ENCODE measurements at places on chromosomes 2 and 18. TPM values are rescaled to one million over a fixed set of nuclear protein-coding genes. Genes with fewer than 3 reads are reported as not detected.

The MORN2 gene
- 63.6 TPM for polyA plus RNA-seq

The RTP5 gene
- polyA plus RNA-seq, result not detected

The ZNF892 gene
- polyA plus RNA-seq, result 3.9 TPM

DNA sequence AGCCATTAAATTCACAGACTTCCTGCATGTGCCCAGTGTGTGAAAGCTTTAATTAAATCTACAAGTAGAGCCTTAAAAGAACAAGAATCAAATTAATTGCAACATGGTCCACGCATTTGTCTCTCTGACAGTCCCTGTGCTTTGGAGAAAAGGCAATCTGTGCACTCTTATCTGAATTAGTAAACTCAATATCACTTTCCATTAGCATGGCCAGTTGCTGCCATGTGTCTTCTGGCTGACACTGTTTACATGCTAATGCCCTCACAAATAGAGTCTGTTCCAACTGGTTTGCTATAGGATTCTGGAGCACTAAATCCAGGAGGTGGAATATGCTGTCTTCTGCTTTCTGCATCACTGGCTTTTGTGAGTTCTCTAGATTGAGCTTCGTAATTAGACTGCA is 434.5 kb upstream of the RAB12 start:
- no peak for DNase-seq

DNA sequence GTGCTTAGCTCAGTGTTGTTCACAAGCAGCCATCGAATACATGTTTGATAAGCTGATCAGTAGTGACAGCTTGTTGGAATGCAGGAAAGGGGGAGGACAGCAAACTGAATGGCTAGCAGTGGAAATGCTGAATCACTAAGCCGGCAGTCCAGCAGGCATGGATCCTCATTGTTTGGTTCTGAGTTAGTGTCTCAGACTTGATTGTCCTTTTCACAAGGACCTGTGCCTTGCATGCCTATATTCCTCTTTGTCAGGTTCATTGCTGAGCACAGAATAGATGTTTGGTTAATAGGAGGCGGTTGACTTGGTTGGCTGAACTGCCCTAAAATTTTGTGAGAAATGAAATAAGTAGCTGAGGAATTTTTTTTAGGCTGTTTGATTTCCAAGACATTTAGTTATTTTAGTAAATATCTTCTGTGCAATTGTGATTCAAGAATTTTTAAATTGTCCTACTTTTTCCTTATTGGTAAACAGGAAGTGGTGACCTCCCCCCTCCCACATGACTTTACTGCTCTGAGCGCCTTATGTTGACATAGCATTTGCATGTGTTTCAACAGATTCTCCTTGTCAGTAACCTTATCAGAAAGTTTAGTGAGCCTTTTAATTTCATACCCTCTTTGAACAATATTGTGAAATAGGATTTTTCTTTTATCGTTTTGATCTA is 21.4 kb upstream of the STON1 start:
- DNase-seq, result no peak

DNA sequence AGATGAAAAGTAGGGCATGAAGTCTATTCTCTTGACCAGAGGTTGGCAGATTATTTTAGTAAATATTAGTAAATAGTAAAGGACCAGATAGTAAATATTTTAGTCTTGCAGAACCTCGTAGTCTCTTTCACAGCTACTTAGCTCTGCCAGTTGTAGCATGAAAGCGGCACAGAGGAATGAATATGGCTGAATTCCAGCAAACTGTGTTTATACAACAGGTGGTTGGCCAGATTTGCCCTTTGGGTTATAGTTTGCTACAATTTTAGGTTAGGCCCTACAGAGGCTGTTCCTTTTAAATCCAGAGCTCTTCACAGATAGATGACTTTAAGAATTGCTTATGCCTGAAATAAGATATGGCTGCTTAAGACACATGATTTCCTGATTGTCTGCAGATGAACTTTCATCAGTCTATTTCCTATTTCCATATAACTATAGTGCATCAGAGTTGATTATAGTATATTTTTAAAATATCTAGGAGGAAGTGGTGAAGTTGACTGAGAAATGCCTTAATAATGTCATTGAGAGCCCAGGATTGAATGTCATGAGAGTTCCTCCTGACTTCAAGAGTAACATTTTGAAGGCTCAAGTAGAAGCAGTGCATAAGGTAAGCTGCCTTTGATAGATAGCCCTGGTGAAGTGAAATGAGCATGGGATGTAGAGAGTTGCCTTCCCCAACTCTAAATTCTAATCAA is 80.5 kb downstream of the TMEM185B start:
- no peak for DNase-seq

DNA sequence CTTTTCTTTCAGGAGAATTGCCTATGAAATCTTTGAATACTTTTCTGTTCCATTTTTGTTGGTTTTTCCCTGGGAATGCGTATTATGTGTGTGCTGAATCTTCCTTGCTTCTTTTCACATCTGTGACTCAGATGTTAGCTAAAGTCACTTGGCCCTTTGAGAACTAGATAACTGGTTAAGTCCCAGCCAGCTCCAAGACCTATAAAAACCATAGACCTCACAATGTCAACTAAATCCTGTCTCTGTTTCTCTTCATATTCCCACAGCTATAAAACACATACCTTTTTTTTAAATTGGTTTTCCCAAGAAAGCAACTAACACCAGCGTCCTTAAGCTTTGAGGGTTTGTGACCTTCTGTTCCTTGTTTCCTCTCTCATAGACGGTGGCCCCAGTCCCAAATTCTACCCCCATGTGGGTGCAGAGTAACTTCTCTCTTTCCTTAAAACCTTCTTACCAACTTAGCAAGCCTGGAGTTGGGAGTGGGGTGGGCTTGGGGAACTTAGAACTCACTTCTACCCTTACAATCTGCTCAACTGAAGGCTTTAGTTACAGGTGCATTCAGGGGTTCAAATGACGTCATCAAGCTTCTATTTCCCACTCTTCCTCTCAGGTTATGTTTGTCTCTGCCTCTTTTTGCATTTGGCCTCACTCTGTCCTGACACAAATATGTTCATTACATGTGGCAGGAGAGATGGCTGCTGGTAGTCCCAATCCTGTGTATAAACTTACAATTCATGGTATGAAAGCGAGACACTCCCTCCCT is 58.1 kb upstream of the TGIF1 start:
- no peak for DNase-seq

GRCh38 chr2:69798909-69799526 is 30.4 kb upstream of the GMCL1 start:
- DNase-seq, result no peak

DNA sequence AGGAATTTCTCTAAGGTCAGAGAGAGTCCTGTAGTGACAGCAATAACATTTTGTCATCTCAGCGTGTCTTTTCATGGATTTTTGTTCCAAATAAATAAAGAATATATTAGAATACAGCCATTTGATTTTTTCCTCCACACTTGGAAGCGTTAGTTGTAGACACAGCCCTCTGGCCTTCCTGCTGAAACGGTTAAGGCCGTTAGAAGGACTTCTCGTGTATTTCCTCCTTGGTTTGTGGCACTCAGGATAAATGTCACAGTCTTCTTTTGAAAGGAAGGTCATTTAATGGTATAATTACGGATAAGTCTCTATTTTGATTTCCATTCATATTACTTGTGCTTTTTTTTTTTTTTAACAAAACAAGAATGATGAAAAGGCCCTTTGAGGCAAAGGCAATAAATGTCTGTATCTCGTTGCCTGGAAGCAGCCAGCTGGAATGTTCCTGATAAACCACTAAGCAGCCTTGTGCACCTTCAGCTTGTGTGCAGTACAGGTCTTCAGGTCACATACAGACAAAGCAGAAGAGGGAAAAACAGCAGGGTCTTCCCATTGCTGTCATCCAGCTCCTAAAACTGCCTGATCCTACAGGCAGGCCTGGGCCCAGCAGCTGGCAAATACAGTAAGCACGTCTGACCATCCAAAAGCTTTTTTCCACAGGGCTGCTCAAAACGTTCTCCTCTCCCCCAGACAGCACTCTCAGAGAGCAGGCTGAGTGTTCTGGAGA is 14.4 kb downstream of the EFR3B start:
- DNase-seq, result no peak

GRCh38 chr2:198731842-198732399 is 725.8 kb downstream of the SATB2 start:
- no peak for DNase-seq

DNA sequence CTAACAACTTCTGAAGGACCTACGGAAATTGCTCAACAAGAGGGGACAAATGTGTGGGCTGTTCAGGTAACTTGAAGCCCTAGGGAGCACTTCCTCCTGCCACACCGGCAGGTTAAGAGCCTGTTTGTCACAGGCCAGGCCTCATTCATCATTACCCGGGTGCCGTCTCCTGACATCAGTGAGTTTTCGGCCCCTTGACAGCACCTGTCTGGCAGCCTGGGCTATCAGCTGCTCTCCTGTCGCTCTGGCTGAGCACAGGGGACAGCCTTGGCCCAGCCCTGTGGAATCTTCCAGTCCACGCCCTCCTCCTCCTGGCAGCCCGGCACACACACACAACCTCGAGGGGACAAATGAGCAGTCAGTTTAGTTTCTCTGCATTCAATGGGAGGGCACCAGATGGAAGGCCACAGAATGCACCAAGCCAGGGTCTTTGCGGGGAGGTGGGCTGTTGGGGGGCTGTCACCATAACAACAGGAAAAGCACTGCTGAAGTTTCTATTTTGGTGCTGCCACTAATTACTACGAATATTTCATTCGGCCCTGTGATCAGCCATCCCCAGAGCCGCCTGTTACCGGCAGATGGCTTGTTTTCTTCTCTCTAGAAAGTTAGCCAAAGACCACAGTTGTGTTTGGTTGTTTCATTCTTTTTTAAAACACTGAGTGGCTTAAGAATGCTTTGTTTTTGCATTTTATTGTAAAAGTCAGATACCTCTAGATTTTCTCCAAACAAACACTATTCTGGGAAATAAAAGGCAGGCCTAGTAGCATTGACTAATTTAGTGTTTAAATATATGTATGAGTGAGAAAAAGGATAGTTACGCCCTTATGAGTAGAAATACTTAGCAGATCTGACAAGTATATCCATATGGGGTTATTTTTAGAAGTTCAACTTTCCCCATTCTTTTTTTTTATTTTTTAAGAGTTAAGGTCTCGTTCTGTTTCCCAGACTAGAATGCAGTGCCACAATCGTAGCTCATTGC is 189.9 kb upstream of the NDUFV2 start:
- DNase-seq, result no peak

- no peak for DNase-seq
Measured at GRCh38 chr2:158518084-158518483, 61.3 kb downstream of the PKP4 start.

GRCh38 chr2:233418761-233419546 is 64.7 kb downstream of the DGKD start:
- no peak for DNase-seq

GRCh38 chr18:8188184-8188583 is 421.1 kb upstream of the RAB12 start:
- DNase-seq, result no peak
